ENCODE measurements at places on chromosomes 3 and 15.

- DNase-seq, result no peak
Observed at GRCh38 chr3:30122359-30122758, 484.0 kb upstream of the TGFBR2 start.

DNA sequence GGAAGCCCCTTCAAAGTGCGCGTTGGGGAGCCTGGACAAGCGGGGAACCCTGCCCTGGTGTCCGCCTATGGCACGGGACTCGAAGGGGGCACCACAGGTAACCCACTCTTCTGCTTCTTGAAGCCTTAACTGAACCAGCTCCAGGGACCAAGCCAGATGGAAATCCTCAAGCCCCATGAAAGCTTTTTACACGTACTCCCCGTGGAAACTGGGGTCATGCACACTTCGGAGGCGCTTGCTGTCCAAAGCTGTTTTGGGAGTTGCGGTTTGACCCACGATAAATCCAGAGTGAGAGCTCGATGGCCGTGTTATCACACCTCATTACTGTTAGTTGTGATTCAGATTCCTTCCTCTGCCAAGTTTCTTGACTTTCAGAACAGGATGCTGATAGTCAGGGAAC lies 47.5 kb downstream of the DNASE1L3 start:
- no peak for DNase-seq

DNA sequence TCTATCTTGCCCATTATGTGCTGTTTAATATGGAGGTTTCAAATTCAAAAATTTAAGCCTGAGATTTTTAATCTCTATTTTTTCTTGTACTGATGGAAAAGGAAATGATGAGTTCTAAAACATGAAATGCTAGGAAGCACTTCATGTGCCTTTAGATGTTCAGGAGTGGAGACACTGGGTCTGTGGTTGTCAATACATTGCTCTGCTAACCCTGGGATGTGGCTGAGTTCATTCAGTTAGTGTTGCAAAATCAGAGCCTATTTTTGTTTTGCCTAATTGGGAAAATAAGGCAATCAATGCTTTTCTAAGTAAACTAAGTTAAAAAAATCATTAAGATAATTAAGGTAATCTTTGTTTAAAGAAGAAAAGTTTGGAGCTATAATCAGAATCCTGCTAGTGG lies 83.1 kb downstream of the DIPK2A start:
- no peak for DNase-seq

GRCh38 chr15:81256916-81257315 lies 60.2 kb downstream of the IL16 start:
- DNase-seq, result no peak

DNA sequence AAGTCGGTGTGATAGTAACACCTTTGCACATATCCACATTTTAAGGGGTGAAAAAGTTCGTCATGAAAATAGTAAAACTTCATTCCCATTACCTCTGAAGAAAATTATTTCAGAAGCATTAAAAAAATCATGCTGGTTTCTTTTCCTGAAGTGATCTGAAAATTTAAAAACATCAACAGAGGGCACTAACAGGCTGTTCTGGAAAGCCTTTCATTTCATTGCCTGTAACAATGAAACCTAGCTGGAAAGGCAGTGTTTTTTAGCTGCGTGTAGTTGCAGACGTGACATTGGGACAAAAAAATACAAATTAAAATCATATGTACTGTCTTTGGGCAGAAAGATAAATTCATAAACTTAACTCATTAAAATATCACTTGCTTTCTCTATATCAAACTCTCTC lies 993.8 kb downstream of the GBE1 start:
- no peak for DNase-seq
